Left lung (tissue), 14 donors: ENCODE measurements at places on chromosomes 5 and 9.

GRCh38 chr5:5218396-5218795 lies 78.3 kb downstream of the ADAMTS16 start:
- DNase-seq, result no peak

GRCh38 chr5:139633295-139634027 lies 14.7 kb upstream of the CXXC5 start:
- peak; percentile 82 for DNase-seq

GRCh38 chr5:88858392-88858791 lies 24.6 kb downstream of the MEF2C start:
- no peak for DNase-seq

- no peak for DNase-seq
These were observed 6.0 kb downstream of the KIF12 start for GRCh38 chr9:114093031-114093471.

- no peak for DNase-seq
These were observed 3.9 kb downstream of the QRFP start for GRCh38 chr9:130892477-130893304.

DNA sequence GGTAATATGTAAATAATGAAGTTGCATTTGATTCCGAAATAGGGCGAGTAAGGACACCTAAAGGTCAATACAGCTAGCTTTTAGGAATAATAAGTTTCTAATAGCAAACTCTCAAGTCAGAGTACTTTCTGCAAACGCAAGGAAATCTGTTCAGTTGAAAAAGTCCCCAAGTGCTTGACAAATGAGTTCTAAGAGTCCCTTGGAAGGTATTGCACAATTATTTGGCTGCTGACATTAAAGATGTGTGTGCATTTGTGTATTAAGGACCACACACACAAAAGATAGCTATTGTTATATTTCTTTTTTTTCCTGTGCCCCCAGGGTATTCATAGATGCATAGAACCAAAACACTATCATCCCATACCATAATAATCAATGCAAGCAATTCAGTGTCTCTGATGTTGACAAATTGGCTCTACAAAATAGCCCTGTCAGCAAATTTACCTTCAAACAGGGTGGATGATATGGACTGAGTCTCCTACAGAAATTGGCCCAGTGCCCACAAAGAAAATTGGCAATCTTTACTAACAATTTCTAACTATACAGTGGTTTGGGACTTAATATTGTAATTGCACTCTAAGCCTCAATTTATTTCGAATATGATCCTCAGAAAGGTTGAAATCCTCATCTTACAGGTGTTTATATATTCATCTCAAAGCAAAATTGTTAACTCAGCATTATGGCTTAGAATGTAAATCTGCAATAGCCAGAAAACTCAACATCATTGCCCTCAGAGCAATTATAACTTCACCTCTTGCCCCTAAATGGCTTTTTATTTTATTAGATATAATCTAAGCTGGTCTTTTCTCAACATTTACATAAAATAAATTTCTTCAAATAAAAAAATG lies 827.2 kb downstream of the MAT2B start:
- no peak for DNase-seq

DNA sequence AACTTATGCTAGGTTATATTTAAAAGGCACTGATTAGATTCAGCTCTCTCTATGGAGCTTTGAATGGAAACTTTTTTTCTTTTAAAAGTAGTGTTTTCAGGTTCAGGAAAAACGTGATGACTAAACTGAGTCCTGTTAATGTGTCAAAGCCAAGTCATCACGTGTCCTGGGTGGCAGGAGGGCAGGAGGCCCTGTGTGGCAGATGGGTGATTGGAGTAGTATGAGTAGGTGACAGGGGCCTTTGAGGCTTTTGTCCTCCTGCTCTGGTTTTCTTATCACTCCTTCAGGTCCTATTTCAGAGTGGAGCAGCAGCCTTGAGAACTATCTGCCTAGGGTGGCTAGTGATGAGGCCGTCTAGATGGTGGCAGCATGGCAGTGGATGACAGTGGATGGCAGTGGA lies 17.7 kb upstream of the CARTPT start:
- DNase-seq, result no peak

- no peak for DNase-seq
These were observed 53.5 kb downstream of the BNC2 start for GRCh38 chr9:16817002-16817401.

- no peak for DNase-seq
These were observed 23.6 kb upstream of the RAB14 start for GRCh38 chr9:121225240-121225639.

GRCh38 chr5:64384765-64385164 lies 121.0 kb upstream of the RGS7BP start:
- no peak for DNase-seq

DNA sequence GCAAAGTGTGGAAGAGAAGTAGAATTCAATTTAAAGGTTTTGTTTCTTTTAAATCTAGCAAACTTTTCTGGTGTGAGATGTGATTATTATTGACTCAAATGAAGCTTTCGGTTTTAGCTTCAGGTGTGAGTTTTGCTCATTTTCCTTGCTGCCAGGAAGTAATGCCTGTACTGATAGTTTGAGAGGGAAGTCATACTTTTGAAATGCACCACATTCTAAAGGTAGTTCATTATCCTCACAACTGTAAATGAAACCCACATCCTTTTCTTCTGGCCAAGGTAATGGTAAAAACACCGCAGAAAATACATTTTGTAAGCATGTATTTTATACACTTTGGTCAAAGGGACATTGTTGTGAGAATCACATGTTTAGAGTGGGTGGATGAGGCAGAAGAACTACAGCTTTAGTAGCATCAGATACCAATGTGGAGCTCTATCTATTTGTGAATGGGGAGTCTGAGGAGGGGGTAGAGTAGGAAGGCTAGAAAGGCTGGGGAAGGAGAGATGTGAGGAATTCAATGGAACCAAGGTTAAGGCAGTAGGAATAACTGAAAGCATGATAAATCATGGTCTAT lies 167.0 kb upstream of the CDKN2B start:
- no peak for DNase-seq

DNA sequence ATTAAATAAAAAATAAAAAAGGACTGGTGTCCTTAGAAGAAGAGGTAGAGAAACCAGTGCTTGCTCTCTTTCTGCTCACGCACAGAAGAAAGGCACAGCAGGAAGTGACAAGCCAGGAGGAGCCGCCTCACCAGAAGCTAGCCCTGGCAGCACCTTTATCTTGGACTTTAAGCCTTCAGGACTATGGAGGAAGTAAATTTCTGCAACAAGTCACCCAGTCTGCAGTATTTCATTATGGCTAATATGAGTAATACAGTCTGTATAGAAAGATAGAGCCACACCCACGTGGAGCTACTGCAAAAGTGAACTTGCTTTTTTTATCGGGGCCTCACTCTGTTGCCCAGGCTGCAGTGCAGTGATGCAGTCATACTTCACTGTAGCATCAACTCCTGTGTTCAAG lies 68.4 kb downstream of the PDZD2 start:
- DNase-seq, result no peak

- DNase-seq, result no peak
These were observed 23.6 kb downstream of the PLPP7 start for GRCh38 chr9:131312822-131313770.

GRCh38 chr9:117178596-117179375 lies 236.1 kb downstream of the ASTN2 start:
- no peak for DNase-seq

DNA sequence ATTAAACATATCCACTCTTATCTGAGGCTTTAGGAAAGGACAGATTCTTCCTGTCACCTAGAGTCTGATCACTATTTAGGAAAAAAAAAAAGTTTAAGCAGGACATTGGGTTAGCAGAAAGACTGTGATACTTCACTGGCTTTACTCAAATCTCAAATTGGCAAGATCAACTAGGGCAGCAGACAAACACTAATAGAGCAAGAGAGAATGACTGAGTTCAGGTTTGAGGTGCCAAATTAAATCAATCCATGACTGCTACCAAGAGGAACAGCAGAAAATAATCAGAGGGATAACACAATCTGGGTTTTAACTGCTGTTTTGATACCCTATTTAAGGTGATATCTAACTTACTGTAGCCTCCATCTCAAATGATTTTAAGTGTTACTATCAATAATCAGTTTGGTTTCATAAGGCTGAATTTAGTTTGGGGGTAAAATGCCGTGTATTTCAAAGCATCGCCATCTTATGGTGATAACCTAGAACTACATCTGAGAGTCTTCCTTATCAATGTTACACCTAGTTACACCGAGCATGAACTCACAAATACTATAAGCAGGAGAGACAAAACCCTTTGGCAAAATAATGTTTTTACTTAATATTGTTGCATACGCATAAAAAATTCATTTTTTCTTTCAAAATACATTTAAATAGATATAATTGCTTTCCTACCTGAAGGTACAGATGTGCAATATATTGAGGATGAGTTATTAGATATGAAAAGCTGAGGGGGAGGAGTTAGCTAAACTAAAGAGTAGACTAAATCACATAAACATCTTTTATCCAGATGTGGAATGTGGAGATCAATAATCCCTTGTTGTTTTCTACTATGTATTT lies 286.4 kb upstream of the CDH12 start:
- no peak for DNase-seq

DNA sequence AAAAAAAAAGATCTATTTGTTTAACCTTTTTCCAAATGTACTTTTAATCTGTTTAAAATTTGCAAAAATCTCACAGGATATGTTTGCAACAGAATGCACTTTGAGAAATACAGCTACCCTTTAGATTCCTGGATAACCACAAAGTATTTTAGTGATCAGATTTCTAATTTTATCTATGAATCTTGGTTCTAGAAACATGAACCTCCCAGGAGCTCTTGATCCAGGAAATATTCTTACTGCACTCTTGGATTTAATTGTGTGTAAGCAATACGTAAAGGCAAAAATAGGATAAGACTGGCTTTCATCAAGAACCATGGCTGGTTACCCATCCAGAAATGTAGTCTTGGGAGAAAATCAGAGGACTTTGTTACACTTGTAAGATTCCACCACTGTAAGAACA lies 1581.8 kb upstream of the WWC1 start:
- no peak for DNase-seq

GRCh38 chr5:136082390-136083193 lies 50.1 kb upstream of the SMAD5 start:
- DNase-seq, result peak; percentile 82

DNA sequence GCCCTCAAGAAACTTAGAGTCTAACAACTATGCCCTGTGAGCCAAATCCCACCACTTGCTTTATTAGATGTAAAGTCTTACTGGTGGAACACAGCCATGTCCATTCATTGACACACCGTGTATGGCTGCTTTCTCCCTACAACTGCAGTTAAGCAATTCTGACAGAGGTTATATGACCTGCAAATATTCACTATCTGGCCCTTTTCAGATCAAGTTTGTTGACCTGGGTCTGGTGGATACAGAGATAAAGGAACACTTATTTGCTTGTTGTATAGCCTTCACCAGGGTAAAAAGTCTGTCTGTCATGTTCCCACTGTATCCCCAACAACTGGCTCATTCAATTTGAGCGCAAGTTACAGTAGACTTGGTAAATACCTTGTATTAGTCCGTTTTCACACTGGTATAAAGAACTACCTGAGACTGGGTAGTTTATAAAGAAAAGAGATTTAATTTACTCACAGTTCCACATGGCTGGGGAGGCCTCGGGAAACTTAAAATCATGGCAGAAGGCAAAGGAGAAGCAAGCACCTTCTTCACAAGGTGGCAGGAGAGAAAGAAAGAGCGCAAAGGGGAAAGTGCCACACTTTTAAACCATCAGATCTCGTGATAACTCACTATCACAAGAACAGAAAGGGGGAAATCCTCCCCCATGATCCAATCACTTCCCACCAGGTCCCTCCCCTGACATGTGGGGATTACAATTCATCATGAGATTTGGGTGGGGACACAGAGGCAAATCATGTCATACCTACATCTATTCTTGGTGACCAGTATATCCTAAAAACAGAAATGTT lies 27.9 kb downstream of the DEPDC1B start:
- DNase-seq, result no peak

DNA sequence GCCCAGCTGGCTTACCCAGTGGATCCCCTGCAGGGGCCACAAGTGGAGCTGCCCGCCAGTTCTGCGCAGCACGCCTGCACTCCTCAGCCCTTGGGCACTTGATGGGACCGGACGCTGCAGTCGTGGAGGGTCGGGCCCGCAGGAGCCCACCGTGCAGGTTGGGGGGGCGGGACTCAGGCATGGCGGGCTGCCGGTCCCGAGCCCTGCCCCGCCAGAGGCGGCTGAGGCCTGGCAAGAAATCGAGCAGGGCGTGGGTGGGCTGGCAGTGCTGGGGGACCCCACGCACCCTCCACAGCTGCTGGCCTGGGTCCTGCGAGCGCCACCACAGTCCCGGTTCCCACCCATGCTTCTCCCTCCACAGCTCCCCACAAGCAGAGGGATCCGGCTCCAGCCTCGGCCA lies 19.2 kb upstream of the BTNL3 start:
- no peak for DNase-seq

GRCh38 chr5:140292212-140293036 lies 10.5 kb downstream of the PFDN1 start:
- DNase-seq, result no peak
